ENCODE measurements at places on chromosomes 3 and 15. TPM values are rescaled to one million over a fixed set of nuclear protein-coding genes. Genes with fewer than 3 reads are reported as not detected.

DNA sequence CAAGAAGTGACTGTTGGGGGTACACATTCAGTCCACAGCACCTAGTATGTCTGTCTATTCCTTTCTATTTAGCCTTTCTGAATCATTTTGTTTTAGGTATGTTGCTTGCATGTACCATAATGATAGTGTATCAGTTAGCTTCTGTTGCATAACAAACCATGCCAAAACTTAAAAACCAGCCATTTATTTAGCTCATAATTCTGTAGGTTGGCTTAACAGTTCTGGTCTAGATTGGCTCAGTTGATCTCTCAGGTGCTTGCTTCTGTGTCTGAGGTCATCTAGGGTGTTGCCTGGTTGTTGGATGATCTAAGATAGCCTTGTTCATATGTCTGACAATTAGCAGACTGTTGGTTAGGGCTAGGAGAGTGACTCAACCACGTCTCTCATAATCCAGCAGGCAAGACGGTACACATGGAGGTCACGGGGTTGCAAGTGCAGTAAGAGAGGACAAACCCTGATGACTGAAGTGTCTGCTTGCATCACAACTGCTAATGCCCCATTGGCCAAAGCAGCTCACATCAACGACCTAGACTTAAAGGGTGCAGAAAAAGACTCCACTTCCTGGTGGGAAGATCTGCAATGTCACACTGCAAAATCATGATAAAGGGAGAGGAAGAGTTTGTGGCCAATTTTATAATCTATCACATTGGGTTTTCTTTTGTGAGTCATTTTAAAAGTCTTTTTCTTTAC lies 6.8 kb upstream of the PDCD6IP start:
- peaks cover 23% of the 10 kb centered on the region for H3K4me1 ChIP-seq
- no peaks in the 10 kb centered on the region for H3K27me3 ChIP-seq
- DNase-seq: no peak

Gene PTPRG
- total RNA-seq: 0.47 TPM

DNA sequence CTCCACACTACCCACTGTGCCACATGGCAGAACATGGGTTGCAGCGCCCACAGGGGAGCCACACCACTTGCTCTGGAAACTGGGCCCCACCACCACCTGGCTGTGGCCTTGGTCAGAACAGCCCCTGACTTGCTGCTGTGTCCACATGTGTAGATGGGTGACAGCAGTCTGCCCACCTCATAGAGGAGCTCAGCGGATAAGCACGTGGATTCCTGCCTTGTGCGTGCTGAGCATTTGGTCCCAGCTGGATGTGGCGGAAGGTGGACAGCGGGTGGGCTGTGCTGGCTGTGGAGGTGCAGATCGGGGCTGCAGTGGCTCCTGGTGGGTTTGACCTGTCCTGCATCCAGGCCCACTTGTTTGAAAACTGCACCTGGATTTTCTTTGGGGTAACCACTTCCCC lies 6.0 kb upstream of the PLXNA1 start:
- no peak overlapping the region for H3K4me3 ChIP-seq
- no peak for DNase-seq
- no peaks in the 10 kb centered on the region for H3K27me3 ChIP-seq
- H3K36me3 ChIP-seq: no peaks in the 10 kb centered on the region

DNA sequence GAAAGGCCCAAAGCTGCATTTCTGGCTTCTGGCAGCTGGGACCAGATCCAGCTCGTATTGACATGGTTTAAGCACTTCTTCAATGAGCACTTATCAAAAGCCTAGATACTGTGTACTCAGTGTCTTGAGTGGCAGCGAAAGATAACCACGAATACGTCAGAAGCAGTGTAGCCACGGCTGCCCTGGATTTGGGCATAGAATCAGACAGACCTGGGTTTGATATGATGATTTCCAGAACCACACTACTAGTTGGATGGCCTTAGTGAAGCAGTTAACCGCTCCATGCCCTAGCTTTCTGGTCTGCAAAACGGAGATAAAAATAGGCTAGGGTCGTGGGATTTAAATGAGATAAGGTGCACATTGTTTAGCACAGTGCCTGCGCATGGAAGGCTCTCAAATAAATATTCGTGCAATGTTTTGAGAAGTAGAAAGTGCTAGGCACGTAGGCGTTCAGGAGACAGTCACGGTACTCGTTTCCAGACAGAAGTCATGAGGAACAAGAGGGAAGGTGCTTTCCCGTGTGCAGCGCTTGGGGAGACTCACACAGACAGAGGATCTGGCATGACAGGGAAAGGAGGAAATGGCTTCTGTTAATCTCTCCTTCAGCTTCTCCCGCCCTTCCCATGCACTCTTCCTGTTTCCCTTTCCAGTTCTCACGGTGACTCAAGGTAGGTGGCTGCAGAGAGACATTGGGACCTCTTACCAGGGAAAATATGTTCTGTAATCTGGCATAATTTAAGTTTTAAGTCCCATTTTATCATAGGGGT lies 70.3 kb downstream of the CCNL1 start:
- H3K27me3 ChIP-seq: no peaks in the 10 kb centered on the region
- H3K27ac ChIP-seq: peak overlapping the region; percentile 86
- peak overlapping the region; percentile 70 for H3K4me3 ChIP-seq
- peak; percentile 49 for DNase-seq
- H3K4me1 ChIP-seq: peaks cover 50% of the 10 kb centered on the region

Gene TPRA1
- 34.7 TPM for total RNA-seq

DNA sequence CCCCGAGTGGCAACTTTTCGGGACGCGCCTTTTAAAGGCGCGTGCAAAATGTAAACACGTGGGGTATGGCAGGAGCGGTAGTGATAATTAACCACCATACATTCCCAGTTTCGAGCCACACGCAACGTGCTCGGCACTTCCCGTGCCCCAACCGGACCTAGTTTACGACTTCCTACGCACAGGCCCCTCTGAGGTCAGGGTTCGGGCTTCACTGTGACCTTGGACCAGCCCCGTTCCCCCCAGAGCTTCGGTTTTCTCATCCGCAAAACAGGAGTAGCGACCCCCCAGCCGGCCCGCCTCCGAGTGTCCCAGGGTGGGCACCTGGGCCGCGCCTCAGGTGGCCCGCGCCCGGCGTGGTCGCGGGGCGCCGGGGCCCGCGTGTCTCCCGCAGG lies 451 bp downstream of the CHCHD4 start:
- H3K27me3 ChIP-seq: no peaks in the 10 kb centered on the region
- peak; percentile 91 for DNase-seq
- H3K4me1 ChIP-seq: peaks cover 28% of the 10 kb centered on the region

DNA sequence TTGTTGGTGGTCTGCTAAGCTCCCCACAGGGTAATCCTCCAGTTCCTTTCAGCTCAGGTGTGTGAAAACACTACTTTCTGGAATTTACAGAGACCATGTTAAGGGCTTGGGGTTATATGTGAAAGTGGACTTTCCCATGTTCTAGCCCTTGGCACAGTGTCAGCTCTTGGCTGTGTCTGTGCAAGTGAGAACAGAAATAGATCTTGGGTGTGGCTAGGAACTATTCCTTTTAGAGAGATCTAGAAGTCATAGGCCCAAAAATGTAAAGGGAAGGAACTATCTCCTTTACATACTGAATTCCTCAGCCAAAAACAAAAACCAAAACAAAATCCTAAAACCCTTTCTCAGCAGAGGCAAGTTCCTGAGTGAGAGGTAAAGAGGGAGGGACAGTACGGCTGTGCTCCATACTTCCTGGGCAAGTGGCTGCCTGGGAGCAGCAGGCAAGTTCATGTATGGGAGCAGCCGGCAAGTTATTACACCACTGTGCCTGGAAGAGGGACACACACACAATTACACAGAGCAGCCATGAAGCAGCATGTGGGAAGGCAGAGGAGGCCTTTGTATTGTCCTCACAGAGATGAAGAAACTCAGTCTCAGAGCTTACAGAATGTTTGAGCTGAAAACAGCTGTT lies 19.9 kb upstream of the C3orf62 start:
- no peaks in the 10 kb centered on the region for H3K4me1 ChIP-seq
- DNase-seq: no peak
- H3K27ac ChIP-seq: no peak overlapping the region
- H3K4me3 ChIP-seq: no peak overlapping the region

Gene TMEM202
- not detected for total RNA-seq
